ENCODE measurements at places on chromosomes 1 and 21.

GRCh38 chr1:2529784-2530512 is at the start of gene HES5:
Gene HES5, minus strand, starts transcription at chr1:2530263. Its CDS starts 99 bp downstream, at chr1:2530164.
- no peak for DNase-seq

DNA sequence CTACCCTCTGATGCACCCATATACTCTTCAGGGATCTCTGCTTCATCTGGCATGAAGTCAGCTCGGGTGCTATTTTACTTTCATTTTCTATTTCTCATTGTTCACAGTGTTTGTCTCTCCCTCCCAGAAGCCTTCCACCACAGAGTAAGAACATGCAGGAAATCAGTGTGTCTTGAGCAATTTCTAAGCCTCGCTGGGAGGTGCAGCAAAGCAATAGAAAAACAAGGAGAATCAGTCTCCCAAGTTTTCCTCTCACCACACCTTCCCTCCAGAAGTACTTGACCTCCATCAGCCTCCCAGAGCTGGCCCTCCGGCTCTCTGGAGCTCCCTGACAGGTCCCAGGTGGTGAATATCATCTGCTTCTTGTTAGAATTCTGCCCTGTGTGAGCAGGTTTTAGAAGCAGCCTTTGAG is 594.7 kb upstream of the CAMK1G start:
- DNase-seq: no peak

DNA sequence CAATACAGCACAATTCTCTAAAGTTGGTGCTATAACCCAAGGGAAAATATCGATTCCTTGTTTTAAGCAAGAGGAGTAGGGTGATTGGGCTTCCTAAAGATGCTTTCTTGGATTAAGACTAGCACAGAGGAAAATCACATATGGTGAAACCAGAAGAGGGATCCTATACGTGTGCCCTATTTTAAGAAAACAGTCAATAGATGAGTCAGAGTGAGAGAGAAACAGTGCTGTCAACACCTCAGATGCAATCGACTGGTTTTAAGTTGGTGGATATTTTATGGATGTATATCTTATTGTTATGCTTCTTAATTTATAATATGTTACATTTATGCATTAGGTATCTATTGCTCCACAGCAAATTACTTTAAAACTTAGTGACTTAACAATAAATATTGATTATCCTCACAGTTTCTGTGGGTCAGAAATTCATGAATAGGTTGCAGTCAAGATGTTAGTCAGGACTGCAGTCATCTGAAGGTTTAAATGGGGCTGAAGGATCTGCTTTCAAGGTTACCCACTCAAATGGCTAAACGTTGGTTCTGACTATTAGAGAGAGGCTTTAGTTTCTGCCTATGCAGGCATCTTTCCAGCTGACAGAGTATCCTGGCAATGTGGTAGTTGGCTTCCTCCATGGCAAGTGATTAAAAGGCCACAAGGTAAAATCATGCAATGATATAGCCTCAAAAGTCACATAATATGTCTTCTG is 61.6 kb upstream of the DEPDC1 start:
- DNase-seq: no peak

DNA sequence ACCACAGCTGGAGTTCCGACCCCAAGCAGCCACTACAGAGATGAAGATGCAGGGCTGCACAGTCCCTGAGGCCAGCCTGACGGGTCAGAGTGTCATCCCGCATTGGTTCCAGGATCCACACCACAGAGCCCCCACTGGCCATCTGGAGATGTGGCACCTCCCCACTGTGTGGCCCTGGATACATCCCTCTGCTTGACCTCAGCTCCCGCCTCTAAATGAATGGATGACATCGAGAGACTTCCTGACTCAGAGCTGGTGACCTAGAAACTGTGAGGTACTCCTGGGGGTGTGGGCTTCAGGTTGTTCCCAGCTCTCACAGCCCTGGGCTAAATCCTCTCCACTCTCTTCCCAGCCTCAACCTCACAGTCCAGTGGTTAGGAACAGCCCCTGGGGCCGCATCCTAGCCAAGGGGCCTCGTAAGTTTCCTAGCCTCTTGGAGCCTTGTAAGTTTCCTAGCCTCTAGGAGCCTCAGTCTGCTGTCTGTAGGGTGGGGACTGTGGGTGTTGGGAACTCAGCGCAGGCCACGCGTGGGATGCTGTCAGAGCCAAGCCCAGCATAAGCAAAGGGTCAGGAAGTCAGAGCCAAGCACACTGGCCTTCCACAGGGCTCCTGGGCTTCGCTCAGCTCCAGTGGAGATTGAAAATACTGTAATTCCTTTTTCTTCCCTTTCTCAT is 87.5 kb upstream of the RUNX3 start:
- no peak for DNase-seq

DNA sequence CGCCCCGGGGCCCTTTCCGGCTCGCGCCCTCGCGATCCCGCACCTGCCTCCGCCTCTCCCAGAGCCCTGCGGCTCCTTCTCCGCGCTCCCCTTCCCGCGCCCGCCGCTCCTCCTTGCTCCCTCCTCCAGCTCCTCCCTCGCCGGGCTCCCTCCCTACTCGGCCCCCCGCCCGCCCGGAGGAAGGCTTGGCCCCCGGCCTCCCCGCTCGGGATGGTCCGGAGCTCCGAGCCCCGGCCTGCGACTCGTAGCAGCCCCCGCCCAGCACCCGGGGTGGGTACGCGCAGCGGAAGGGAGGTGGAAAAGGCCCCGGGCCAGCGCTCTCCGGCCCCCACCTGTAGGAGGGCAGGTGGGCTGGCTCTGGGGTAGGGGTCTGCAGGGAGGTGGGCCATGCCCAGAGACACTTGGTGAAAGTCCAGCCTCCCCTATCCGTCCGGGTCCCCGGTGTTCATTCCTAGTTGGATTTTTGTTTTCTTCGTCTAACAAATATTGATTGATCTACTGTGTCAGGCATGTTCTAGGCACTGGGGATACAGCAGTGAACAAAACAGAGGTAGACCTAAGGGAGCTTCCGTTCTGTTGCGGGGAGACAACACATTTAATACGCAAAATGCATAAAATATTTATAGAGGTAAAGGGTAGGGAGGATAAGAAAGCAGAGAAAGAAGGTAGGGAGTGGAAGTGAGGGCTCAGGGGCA is at the start of gene HTR1D:
Gene HTR1D, minus strand, starts transcription at position 82 of the 695 bp plus-strand sequence. CDS start 23,283 bp downstream, outside the sequence.
- no peak for DNase-seq

DNA sequence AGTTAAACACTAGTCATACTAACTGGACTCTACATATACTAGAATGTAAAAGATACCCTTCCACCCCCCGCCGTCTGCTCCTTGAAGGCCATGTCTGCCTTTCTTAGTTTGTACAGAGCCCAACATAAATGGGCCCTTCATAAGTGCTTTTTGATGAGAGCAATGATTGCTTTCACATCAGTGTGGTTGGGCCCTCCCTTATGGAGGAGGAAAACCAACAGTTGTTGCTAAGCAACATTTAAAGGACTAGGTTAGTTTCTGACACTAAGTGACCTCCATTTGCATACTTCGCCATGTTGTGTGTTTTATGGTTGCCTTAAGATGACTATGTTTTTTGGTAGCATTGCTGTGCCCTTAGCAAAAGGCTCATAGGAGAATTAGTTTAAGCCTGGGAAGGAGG is 182.0 kb upstream of the SGIP1 start:
- no peak for DNase-seq

GRCh38 chr1:11736746-11737639 is 1.1 kb downstream of the AGTRAP start:
- no peak for DNase-seq

Data from activated CD4-positive, alpha-beta T cell treated with anti-CD3 and anti-CD28 coated beads for 1 hour (primary cell).